Activated naive CD4-positive, alpha-beta T cell treated with anti-CD3 and anti-CD28 coated beads, Interleukin-2, amount 50 U/mL, for 72 hours (primary cell): ENCODE measurements at places on chromosomes 4 and X.

GRCh38 chr4:97548943-97549583 lies 594.2 kb downstream of the STPG2 start:
- no peak for DNase-seq

DNA sequence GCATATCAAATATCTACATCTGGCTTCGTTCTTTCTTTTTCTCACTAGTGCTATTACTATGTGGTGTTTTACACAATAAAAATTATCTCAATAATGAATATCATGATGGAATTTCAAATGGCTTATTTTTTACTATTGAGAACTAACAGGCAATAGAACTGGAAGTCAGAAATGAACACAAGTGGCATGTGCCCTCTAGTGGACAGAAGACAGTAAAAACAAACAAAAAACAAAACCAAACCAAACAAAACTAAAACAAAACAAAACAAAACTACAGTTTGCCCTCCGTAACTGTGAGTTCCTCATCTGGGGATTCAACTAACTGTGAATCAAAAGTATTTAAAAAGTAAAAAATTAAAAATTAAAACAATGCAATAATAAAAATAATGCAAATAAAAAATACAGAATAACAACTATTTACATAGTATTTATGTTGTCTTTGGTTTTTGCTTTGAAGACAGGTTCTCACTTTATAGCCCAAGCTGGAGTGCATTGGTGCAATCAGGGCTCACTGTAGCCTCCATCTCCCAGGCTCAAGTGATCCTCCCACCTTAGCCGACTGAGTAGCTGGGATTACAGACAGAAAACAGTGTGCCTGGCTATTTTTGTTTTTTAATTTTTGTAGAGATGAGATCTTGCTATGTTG lies 195.6 kb upstream of the TACR3 start:
- DNase-seq, result no peak

- DNase-seq, result no peak
Observed at GRCh38 chrX:22249371-22249770, 23.3 kb upstream of the CBLL2 start.

- no peak for DNase-seq
Observed at GRCh38 chrX:470686-471085, 84.0 kb upstream of the PPP2R3B start.

GRCh38 chr4:74032064-74032463 lies 6.4 kb downstream of the CXCL3 start:
- no peak for DNase-seq

- DNase-seq, result no peak
Observed at GRCh38 chr4:1290165-1290977, 680 bp downstream of the MAEA start.

DNA sequence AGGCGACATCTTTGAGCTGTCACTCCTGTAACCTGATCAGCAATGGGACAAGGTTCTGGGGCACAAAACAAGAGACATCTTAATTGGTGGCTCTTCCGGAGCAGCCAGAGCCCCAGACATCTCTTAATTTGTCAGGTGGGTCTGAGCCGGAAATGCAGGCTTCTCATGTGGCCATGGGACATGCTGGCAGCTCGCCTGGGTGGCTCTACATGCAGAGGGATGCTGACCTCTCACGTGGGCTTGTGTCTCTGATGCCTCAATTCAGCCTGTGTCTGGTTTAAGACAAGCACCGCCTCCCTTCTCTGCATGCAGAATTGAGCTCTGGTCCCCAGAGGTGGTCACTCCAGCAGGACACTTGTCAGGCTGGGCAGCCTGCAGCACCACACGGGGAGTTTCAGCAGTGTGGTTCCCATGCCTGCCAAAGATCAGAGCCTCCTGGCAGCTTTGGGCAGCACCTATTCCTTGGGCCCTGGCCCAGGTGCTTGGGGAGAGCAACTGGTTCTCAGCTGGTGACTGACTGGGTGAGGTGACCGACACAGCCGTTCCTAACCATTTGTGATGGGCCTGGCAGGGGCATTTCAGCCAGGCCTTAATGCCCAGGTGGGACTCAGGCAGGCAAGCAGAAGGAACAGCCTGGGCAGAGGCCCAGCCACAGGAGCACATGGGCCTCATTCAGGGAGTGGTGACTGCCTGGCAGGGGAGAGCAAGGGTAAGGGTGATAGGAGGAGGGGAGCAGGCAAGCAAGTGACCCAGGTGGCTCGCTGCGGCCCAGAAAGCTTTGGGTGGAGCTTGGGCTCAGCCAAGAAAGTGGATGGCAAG lies 53.4 kb downstream of the HMX1 start:
- no peak for DNase-seq

- DNase-seq, result no peak
Observed at GRCh38 chr4:81756973-81757372, 285.3 kb upstream of the RASGEF1B start.

DNA sequence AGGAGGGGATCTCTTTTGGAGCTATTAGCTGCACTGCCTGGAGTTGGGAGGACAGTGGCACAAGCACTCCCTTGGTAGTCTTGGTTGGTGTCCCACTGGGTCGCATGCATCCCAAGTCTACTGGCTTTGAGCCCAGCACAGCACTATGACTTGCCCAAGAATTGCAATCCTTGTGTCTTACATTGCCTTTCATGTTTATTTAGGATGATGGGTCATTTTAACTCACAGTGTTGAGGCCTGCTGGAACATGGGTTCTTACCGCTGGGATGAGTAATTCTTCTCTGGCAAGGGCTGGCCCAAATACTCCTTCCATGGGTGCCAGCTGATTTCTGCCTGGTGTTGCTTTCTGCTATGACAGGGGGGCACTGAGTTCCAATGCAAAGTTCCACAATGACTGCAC lies 185.5 kb downstream of the TEX13C start:
- no peak for DNase-seq

GRCh38 chrX:19723427-19723826 lies 164.0 kb downstream of the SH3KBP1 start:
- no peak for DNase-seq

DNA sequence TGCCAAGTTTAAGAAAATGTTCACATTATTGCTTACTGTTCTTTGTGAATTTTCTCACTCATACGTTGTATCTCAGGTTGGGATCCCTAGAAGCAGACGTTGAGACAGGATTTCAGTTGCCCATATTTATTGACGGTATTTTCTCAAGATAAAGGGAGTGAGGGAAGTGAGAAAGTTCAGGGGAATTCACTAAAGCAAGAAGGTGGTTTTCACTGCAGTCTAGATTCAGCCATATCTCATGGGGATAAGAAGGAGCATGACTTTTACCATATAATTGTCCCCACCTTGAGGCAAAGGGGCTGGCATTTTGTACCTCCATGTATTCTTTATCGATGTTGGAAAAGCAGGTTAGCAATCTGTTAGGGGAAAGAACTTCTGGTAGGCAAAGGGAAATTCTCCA lies 543.0 kb downstream of the CCSER1 start:
- no peak for DNase-seq

GRCh38 chr4:39102297-39102696 lies 40.3 kb downstream of the KLHL5 start:
- DNase-seq, result no peak

DNA sequence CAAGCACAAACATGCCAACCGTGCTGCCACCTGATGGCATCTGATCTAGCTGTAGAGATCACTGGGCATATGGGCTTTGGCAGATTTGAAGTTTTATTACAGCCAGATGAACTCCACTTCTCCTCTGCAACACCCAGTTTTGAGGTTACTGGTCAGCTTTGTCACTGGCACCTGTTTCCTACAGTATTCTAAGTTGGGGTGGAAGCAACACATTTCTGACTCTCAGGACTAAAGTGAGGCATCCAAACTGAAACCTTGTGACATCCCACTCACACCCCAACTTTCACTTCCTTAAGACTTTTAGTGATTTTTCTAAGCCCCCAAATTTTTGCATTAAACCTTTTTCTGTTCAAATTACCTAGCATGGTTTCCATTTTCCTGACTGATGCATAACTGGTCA lies 115.1 kb upstream of the PCDH18 start:
- no peak for DNase-seq

DNA sequence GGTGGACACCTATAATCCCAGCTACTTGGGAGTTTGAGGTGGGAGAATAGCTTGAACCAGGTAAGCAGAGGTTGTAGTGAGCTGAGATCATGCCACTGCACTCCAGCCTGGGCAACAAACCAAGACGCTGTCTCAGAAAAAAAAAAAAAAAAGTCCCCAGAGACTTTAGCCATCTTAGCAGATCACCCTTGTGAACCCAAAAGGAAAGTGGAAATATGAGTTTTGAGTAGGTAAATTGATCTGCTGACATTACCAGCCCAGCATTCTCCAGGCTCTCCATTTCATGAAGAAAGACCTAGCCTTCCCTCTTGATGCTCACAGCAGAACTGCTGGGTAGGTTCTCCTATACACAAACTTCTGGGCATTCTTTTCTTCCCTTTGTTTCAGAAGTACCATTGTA lies 24.5 kb upstream of the HNRNPD start:
- DNase-seq, result no peak

- DNase-seq, result peak; percentile 38
Observed at GRCh38 chrX:14032406-14032805, 2.7 kb upstream of the GEMIN8 start.

DNA sequence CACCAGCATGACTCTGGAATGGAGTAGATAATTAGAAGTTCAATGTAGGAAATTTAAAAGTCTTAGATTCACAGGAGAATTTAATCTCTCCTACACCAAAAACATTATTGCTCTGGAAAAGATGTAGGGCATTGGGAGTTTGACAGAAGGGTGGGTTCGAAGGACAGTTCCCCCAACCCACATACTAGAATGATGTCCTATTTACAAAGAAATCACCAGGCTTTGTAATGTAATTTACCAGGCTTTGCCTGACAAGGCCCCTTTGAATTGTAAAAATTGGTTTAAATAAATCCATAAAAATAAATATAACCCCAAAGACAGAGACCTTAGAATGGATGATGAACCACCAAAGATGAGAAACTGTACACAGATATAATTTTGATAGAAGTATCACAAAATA lies 399.2 kb upstream of the GRID2 start:
- DNase-seq, result no peak

- no peak for DNase-seq
Observed at GRCh38 chrX:147376601-147377422, 534.9 kb upstream of the FMR1 start.

- no peak for DNase-seq
Observed at GRCh38 chr4:2835978-2836377, 7.7 kb upstream of the ADD1 start.

DNA sequence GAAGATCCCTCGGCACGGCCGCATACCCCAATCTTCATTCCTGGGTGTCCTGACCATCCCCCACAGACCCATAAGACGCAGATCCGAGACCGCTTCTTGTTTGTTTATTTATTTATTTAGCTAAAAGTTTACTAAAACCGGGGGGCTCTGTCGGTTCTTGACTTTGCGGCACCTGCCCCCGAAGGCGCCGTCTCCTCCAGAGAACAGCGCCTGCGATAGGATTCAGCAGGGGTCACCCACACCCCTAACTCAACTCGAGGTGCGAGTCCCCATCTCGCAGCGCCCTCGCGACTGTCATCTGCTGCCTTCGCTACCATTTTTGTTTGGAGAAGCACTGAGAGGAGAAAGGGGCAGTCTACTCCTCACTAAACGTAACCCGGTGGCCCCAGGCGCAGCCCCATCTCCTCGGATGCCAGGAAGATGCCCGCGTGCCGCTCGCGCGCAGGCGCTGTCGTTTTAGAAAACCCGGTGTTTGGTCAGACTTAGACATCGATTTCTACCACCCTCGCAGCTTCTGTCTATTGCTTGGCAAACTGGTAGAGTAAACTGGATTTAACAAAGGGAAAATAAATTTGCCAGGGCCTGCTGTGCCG lies 18.9 kb upstream of the GPR101 start:
- DNase-seq, result no peak

GRCh38 chr4:130238121-130238520 lies 1142.2 kb downstream of the C4orf33 start:
- DNase-seq, result no peak

GRCh38 chr4:100823993-100824323 lies 306.1 kb upstream of the EMCN start:
- no peak for DNase-seq

- DNase-seq, result no peak
Observed at GRCh38 chrX:18548996-18549395, 122.9 kb downstream of the RS1 start.

DNA sequence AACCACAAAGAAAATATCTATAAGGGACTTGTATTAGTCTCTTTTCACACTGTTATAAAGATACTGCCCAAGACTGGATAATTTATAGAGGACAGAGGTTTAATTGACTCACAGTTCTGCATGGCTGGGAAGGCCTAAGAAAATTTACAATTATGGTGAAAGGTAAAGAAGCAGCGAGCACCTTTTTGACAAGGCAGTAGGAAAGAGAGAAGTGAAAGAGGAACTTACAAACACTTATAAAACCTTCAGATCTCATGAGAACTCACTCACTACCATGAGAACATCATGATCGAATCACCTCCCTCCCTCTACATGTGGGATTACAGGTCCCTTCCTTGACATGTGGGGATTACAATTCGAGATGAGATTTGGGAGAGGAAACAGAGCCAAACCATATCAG lies 856.0 kb downstream of the TRAM1L1 start:
- DNase-seq, result no peak

DNA sequence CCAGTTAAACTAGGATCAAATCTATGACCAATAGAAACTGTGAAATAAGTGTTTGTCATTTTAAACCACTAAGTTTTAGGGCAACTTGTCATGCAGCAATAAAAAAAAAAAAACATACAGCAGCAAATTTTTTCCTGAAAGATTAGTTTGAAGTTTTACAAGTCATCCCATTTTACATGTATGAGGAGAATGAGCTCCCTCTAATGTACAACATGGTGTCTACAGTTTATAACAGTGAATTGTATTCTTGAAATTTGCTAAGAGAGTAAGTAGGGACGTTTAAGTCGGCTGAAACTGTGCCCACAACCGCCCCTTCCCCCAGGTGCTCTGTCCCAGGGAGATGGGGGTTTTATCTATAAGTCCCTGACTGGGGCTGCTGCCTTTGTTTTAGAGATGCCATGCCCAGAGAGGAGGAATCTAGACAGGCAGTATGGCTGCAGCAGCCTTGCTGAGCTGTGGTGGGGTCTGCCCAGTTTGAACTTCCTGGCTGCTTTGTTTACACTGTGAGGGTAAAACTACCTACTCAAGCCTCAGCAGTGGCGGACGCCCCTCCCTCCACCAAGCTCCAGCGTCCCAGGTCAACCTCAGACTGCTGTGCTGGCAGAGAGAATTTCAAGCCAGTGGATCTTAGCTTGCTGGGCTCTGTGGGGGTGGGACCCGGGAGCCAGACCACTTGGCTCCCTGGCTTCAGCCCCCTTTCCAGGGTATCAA lies 499.3 kb upstream of the CT83 start:
- no peak for DNase-seq

GRCh38 chr4:112847781-112848180 lies 201.7 kb upstream of the ANK2 start:
- DNase-seq, result no peak

- DNase-seq, result no peak
Observed at GRCh38 chrX:115624916-115625315, 63.9 kb downstream of the PLS3 start.

GRCh38 chr4:122673252-122673651 lies 52.4 kb upstream of the IL21 start:
- no peak for DNase-seq

DNA sequence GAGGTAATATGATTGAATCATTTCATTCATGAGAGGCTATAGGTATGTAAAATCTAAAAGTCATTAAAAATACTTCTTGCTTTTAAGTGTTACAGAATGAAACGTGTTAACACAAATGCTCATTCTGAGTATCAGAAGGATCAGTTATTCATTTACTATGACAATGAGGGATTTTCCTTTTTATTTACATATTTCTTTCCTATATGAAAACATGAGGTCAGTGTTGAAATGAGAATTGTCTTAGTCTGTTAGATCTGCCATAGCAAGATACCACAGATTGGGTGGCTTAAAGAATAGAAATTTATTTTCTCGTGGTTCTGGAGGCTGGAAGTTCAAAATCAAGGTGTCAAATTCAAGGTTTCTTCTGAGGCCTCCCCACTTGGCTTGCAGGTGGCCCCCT lies 181.2 kb downstream of the ARHGAP10 start:
- DNase-seq, result no peak
